Bronchus fibroblast of lung (primary cell): ENCODE measurements at places on chromosomes 5 and 9. TPM values are rescaled to one million over a fixed set of nuclear protein-coding genes. Genes with fewer than 3 reads are reported as not detected.

GLDC gene
- total RNA-seq, result 0.30 and 0.34 TPM in 2 replicates

MARCOL gene
- total RNA-seq, result not detected in 2 replicates

SVEP1 gene
- total RNA-seq, result 5.5 and 6.2 TPM in 2 replicates

KIF27 gene
- 0.67 and 1.5 TPM in 2 replicates for total RNA-seq

CD180 gene
- total RNA-seq, result not detected in 2 replicates

SCGB3A1 gene
- not detected in 2 replicates for total RNA-seq

MEGF10 gene
- under 0.01 TPM in 1 of 2 replicates, not detected in the other for total RNA-seq

CCDC187 gene
- total RNA-seq, result not detected in 2 replicates

OR5C1 gene
- total RNA-seq, result not detected in 2 replicates

GRAMD2B gene
- total RNA-seq, result 11.9 and 14.1 TPM in 2 replicates

RGP1 gene
- 10.1 and 10.6 TPM in 2 replicates for total RNA-seq

PCDHA8 gene
- not detected in 2 replicates for total RNA-seq

BARX1 gene
- total RNA-seq, result not detected in 2 replicates

RMI1 gene
- total RNA-seq, result 3.7 and 7.1 TPM in 2 replicates

LSM11 gene
- total RNA-seq, result 1.6 and 2.2 TPM in 2 replicates

FBN2 gene
- 52.6 and 57.0 TPM in 2 replicates for total RNA-seq

FYB1 gene
- not detected in 2 replicates for total RNA-seq

CCL27 gene
- not detected in 2 replicates for total RNA-seq

AIF1L gene
- under 0.01 and 0.30 TPM in 2 replicates for total RNA-seq

CMBL gene
- total RNA-seq, result 3.4 and 5.9 TPM in 2 replicates

DMRTA1 gene
- 0.15 and 0.17 TPM in 2 replicates for total RNA-seq

POU5F2 gene
- total RNA-seq, result under 0.01 TPM in 2 replicates

APBA1 gene
- 1.5 and 1.9 TPM in 2 replicates for total RNA-seq

PCYOX1L gene
- total RNA-seq, result 11.7 and 13.1 TPM in 2 replicates

RECK gene
- 7.4 and 11.3 TPM in 2 replicates for total RNA-seq

SLCO6A1 gene
- not detected in 2 replicates for total RNA-seq

STXBP1 gene
- 19.0 and 20.1 TPM in 2 replicates for total RNA-seq

DNM1 gene
- total RNA-seq, result 4.5 and 5.7 TPM in 2 replicates

TXNDC8 gene
- not detected in 2 replicates for total RNA-seq

FSD1L gene
- total RNA-seq, result 0.84 and 1.0 TPM in 2 replicates

FOXI1 gene
- not detected in 2 replicates for total RNA-seq

PHYHD1 gene
- total RNA-seq, result 15.9 and 19.0 TPM in 2 replicates

ZNF608 gene
- 11.4 and 12.5 TPM in 2 replicates for total RNA-seq

PCDHA1 gene
- not detected in 2 replicates for total RNA-seq

LCN15 gene
- total RNA-seq, result not detected in 2 replicates

PDE6A gene
- total RNA-seq, result not detected in 2 replicates

GGTA1 gene
- not detected in 2 replicates for total RNA-seq

PCDHA13 gene
- total RNA-seq, result not detected in 2 replicates

FRRS1L gene
- under 0.01 TPM in 2 replicates for total RNA-seq

ARL14EPL gene
- total RNA-seq, result 0.17 TPM in 1 of 2 replicates, not detected in the other

HMMR gene
- 40.6 and 55.0 TPM in 2 replicates for total RNA-seq

PRLR gene
- 0.30 and 0.84 TPM in 2 replicates for total RNA-seq

ATG10 gene
- total RNA-seq, result 5.1 and 6.6 TPM in 2 replicates

ARSK gene
- 8.2 and 9.4 TPM in 2 replicates for total RNA-seq

KIF4B gene
- total RNA-seq, result not detected in 2 replicates

ANKRD20A1 gene
- total RNA-seq, result not detected in 2 replicates

UGT3A1 gene
- total RNA-seq, result not detected in 2 replicates

FAM151B gene
- total RNA-seq, result 1.2 and 3.1 TPM in 2 replicates

SPAG8 gene
- total RNA-seq, result 1.5 and 2.4 TPM in 2 replicates

ITK gene
- not detected in 2 replicates for total RNA-seq
